ENCODE measurements at places on chromosomes 6 and 20.

DNA sequence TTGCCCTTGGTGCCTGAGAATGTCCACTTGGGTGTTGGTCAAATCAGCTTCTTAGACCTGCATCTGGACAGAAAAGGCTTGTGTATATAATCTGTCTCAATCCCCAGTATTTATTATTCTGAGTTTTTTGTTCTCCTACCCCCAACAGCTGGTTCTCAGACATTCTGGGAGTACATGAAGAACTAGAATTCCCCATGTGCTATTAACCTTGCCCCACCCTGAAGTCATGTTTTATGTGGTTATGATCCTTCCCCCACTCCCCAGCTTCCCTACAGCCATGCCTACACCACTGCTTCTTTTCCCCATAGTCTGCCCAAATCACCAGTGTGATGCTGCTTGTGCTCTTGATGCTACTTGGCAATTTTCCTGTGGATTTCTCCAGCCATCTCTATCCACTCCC, 157.0 kb downstream of the ADAT2 start:
- no peak for DNase-seq

DNA sequence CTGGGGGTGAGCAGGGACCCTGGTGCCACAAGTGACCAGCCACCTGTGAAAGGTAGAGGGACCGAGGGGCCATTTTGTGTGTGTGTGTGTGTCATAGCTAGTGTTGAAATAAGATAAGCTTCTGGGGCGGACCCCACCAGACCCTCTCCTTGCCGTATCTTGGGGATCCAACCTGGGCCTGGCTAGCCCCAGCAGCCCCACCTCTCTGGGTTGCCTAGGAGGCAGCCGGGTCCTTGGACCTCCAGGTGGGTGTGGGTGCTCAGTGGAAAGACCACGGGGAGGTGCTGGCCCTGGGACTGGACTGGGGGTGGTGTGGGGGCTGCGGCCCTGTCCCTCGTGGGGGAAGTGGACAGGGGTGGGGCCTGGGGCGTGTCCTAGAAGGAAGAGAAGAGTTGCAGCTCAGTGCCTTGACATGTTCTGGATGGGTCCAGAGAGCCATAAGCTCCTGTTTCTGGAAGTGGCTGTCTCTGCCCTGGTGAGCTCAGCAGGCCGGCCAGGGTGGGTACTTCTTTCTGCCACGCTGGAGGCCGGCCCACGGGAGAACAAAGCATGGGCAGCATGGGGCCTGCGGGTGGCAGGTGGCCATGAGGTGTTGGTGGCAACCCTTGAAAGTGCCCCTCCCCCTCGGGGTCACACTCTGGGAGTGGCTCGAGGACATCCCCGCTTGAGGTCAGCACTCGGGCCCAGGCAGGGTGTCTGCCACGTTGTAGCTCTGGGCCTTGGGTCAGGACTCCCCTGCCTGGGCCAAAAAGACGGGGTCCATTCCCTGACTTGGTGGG, 8.4 kb downstream of the RBBP8NL start:
- no peak for DNase-seq

- DNase-seq, result no peak
These were observed 73.1 kb upstream of the CLDN20 start for GRCh38 chr6:155190677-155191076.

- no peak for DNase-seq
These were observed 27.8 kb downstream of the PRSS16 start for GRCh38 chr6:27275025-27275956.

DNA sequence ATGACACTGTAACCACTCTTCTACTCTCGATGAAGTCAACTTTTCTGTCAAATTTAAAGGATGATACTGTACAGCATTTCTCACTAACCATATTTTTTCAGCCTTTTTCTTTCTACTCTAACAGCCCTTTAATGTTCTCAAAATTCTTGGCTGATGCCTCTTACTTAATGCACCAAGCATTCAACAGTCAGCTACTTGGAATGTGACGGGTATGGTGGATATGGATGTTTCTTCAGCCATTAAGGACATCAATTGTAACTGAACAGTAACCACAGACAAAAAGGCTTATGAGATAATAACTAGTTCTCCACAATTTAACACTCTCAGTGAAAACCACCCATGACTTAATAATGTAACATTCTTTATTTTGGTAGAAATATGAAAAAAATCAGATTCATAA, 467.2 kb upstream of the ZNF337 start:
- DNase-seq, result no peak

- DNase-seq, result no peak
These were observed 258.6 kb upstream of the SPTLC3 start for GRCh38 chr20:12750221-12750620.

DNA sequence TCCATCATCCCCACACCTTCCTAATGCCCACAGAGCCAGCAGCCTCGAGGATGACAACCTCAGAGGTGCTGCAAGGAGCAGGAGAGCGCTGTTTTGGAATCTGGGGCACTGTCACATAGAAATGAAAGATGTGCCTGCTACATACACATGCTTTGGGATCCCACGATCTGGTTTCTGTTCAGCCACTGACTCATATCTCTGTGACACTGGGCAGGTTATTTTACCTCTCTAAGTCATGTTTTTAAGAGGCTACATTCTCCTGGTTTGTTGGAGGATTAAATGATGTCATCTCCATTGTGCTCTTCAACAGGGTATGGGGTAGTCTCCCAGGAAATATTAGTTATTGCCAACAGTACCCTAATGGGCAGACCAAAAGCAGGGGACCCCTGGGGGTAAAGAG, 32.6 kb upstream of the TAB2 start:
- no peak for DNase-seq

- no peak for DNase-seq
These were observed 18.2 kb upstream of the FRMD1 start for GRCh38 chr6:168097221-168097620.

- no peak for DNase-seq
These were observed 76.0 kb downstream of the ADTRP start for GRCh38 chr6:11702500-11703130.

DNA sequence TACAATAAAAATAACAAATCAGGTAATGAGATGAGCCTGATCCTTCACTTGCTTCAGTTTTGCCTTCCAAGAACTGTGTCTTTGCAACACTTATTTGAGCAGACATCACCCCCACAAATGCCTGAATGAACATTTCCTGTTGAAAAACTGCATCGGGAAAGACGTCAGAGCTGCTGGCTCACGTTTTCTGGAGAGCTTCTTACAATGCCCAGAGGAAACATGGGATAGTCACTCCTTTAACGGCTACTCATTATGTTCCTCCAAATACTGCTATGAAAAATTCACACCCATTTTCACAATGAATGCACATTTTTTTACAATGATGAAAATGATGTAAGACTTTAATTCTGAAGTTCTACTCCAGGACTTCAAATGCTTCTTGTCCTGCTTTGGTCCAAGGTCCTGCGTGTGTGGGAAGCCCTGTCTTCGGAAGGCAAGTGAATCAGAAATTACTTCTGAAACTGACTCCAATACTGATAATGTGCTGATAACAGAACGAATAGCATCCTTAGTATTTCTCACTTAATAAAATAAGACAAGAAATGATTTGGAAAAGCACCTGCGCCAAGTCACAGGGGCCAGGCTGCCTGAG, 238.0 kb downstream of the ANKRD60 start:
- no peak for DNase-seq

DNA sequence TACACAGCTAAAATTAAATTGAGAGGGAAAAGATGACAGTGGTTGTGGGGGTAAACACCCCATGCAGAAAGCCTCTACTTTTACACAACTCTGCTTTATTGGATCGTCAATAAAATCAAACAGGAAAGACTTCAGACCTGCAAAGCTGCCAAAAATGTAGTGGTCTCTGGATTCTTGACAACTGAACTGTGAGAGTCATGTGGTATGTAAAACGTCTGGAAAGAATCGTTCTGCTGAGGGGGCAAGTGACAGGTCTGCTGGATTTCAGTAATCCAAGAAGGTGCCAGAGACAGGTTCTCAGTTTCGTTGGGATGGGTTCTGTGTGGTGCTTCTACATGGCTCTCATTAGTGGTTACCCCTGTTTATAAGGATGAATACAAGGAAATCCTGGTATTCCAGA, 63.3 kb downstream of the TSPYL4 start:
- no peak for DNase-seq

- DNase-seq, result no peak
These were observed 1.8 kb upstream of the CLVS2 start for GRCh38 chr6:122994256-122994655.

DNA sequence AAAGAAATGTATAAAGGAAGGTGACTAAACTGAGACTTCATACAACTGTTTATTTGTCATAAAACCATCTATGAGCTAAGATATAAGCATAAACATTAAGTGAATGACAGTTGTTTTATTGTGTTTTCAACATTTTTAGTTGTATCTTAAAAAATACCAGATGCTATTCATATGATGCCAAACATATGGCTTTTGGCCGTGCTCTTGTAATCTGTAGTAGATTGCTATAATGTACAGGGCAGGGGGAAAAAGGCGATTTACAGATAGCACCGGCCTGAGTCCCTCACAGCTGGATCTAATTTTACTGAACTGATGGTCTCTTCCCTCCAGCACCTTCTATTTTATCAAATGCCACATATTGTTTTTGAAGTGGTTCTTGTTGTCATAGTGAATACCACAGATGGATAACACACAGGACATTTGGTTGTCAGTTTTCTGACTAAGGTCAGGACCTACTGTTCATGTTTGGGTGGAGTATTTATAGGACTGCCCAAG, 48.2 kb downstream of the CENPW start:
- no peak for DNase-seq

DNA sequence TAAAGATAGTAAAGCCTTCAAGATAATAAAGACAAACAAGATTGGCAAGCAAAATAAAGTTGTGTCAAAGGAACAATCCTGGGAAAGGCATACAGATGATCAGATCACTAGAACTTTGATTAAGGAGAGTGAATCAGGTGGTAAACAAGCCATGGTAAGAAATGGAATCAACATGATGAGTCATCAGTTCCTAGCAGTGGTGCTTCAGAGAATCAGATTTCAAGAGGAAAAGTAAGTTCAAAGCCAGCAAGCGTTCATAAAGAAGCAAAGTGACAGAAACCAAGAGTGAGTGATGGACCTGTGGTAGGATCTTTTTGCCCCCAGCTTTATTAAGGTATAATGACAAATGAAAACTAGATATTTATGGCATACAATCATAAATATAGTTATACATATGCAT, 340.4 kb downstream of the TPBG start:
- DNase-seq, result no peak

DNA sequence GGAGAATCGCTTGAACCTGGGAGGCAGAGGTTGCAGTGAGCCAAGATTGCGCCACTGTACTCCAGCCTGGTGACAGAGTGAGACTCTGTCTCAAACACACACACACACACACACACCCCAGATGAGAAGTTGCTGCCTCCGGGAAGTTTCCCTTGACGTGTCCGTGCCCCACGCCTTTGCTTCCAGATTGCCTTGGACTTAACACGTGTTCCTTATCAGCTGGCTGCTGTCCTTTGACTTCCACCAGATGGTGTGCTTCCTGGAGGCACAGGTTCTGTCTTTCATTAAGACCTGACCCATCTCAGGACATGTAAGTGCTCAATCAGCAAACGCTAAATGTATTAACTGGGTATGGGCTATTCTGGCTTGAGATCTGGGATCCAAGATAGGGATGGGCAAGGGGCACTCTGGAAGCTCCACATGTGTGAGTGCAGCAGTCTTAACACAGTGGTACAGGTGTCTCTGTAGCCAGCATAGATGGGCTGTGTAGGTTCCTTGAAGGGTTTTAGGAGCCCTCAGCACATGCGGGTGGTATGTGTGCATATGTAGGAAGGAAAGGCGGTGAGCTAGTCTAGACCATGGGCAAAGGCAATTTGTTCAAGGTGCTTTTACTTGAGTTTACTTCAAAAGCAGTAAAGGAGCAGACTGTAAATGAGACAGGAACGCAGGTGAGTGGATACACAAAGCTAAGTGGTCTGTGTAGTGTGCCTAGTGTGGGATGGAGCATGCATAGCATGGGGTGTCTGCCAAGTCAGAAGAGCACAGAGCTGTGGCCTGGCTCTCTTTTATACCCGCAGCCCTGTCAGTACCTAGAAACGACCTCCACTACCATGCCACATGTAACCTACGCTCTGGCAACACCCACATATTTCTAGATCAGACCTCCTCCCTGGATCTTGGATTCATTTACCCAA, 11.6 kb downstream of the PIGT start:
- no peak for DNase-seq

GRCh38 chr6:79208816-79209215, 25.7 kb downstream of the HMGN3 start:
- no peak for DNase-seq

GRCh38 chr6:31541658-31542521, at the start of gene DDX39B:
Gene DDX39B (minus strand): TSS chr6:31542003. CDS start chr6:31540532, 1,471 bp downstream.
- peak; percentile 84 for DNase-seq

DNA sequence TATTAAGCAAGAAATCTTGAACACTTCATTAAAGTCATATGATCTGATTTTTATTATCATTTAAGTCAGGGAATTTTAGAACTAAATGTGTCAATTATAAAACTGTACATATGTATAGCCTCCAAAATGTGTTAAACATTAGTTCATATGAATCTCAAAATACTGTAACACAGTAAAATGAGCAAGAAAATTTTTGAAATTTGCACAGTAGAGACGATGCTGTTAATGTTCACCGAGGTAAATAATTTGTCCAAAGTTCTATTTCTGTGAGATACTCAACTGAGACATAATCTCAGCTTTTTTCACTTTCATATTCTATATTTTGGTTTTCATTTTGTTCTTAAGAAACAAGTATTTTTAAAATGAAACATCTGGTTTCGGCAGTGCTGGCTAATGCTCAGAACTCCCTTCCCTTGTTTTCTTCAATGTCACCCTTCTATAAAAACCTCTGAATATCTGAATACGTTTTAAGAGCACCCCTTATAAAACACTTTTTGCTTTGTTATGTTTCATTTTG, 353.1 kb downstream of the LAMA2 start:
- no peak for DNase-seq
